ENCODE measurements at places on chromosomes 6 and 20. TPM values are rescaled to one million over a fixed set of nuclear protein-coding genes. Genes with fewer than 3 reads are reported as not detected.

Gene IMPG1
- total RNA-seq, result not detected

DNA sequence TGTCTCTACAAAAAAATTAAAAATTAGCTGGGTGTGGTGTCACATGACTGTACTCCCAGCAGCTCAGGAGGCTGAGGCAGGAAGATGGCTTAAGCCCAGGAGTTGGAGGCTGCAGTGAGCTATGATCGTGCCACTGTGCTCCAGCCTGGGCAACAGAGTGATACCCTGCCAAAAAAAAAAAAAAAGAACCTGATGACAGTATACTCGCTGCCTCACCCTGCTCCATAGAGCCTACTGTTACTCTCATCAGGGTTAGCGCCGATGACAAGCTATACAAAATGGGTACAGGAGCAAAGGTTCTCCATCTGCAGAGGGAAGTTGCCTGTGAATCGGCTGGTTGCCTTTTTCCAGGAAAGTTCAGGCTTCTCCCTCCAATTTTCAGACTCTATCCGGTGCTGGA lies 53.4 kb downstream of the GMPR start:
- no peaks in the 10 kb centered on the region for H3K4me1 ChIP-seq
- no peak overlapping the region for H3K27ac ChIP-seq
- no peaks in the 10 kb centered on the region for H3K27me3 ChIP-seq
- H3K4me3 ChIP-seq, result no peak overlapping the region
- H3K36me3 ChIP-seq, result no peaks in the 10 kb centered on the region
- DNase-seq, result no peak

Gene HSPA1L
- 2.0 TPM for total RNA-seq

DNA sequence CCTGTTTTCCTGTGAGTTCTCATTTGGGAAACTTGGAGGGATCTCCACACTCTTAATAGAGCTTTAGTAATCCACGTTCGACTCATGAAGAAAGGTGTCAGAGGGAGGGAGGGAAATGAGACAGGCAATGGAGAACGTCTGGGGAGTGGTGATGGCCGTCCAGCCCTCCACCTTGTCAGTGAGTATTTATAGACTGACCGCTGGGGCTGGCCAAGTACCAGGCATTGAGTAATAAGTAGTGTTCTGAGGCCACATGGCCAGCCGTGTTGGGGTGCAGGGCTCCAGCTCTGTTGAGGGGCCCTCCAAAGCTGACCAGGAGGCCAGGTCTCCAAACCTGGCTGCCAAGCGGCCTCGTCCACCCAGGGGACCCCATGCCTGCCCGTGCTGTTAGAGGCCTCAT lies 11.3 kb upstream of the DSN1 start:
- H3K4me3 ChIP-seq, result no peak overlapping the region
- DNase-seq, result no peak
- no peaks in the 10 kb centered on the region for H3K27me3 ChIP-seq
- H3K36me3 ChIP-seq, result no peaks in the 10 kb centered on the region
- no peaks in the 10 kb centered on the region for H3K4me1 ChIP-seq
- H3K27ac ChIP-seq, result no peak overlapping the region

GRCh38 chr20:2330090-2330695 lies 34.4 kb downstream of the TGM3 start:
- no peak for DNase-seq
- peaks cover 13% of the 10 kb centered on the region for H3K27me3 ChIP-seq
- H3K36me3 ChIP-seq, result no peaks in the 10 kb centered on the region
- no peak overlapping the region for H3K4me3 ChIP-seq
- H3K27ac ChIP-seq, result no peak overlapping the region

DNA sequence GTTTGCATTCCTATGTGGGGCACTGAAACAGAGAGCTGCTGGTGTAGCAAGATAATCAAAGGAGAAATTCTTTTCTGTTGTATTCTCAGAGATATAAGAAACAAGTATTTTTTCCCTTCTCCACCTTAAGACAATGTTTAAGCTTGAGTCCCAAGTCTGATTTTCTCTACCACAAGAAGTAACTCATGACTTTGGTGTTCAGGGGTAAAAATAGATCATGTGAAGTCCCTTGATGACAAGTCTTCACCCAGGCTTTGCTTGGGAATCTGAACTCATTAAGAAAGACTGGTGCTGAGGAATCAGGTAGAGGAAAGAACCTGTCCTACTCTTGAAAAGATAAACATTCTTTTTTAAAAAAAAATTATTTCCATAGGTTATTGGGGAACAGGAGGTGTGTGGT lies 205.6 kb downstream of the ALDH8A1 start:
- no peak for DNase-seq
- no peak overlapping the region for H3K27ac ChIP-seq
- no peak overlapping the region for H3K4me3 ChIP-seq
- no peaks in the 10 kb centered on the region for H3K36me3 ChIP-seq

Gene CYP21A2
- total RNA-seq, result not detected

Gene ZNF311
- total RNA-seq, result 0.99 TPM

- no peaks in the 10 kb centered on the region for H3K36me3 ChIP-seq
- H3K4me1 ChIP-seq, result no peaks in the 10 kb centered on the region
- no peak for DNase-seq
These were observed 137.6 kb upstream of the MARCKS start for GRCh38 chr6:113719545-113719944.

DNA sequence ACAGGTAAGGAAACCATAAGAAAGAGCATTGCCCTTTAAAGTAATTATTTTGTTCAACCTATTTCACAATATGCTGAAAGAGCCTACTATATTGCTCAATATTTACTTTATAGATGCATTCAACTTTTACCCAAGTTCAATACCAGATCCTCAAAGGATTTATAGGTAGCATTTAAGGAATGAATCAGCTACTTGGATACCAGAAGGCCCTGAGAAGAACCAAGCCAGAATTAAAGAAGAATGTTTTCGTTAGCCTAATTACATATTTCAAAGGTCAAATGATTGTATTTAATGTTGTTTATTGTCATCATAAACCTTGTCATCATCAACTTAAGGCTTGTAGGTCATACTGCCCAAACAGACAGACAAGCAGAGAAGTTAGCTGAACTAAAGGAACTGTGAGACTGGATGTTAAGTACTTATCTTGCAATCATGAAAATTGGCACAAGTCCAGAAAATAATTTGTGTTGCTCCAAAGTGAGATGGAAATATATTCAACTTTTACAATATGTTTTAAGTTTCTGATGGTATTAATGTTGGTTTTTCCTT lies 636.7 kb downstream of the RFPL4B start:
- no peak overlapping the region for H3K27ac ChIP-seq
- no peaks in the 10 kb centered on the region for H3K4me1 ChIP-seq
- no peak overlapping the region for H3K4me3 ChIP-seq
- H3K27me3 ChIP-seq, result no peaks in the 10 kb centered on the region
- no peaks in the 10 kb centered on the region for H3K36me3 ChIP-seq

GRCh38 chr6:118562959-118563358 lies 14.9 kb downstream of the PLN start:
- H3K4me1 ChIP-seq, result peaks cover 37% of the 10 kb centered on the region
- no peaks in the 10 kb centered on the region for H3K27me3 ChIP-seq
- H3K27ac ChIP-seq, result no peak overlapping the region
- peaks cover 4% of the 10 kb centered on the region for H3K36me3 ChIP-seq

Gene VPS52
- 32.7 TPM for total RNA-seq

Gene COX4I2
- total RNA-seq, result not detected

DNA sequence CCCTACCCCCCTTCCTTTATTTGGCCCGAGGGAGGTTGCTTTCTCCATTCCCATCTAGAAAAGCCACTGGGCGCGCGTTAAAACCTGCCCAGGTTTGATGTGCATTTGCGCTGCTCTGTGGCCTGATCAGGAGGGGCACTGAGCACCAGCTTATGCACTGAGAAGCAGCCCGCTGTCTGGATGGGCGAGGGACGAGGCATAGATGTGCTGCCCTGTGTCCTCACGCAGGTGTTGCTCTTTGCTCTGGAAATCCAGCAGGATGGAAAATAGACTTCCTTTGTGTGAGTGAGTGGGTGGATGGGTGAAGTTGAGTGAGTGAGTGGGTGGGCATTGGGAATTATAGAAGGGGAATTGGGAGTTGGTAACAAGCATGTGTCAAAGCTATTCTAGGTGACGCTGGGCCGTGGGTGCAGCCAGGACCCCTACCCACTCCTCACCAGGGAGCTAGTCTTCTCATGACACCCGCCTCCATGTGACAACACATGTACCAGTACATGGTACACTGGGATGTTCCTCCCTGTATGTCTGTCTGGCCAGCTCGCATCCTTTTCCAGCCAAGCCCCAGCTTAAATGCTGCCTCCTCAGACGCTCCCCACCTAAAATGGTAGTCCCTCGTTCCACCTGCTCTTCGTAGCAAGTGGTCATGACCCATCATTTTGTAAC lies 162.6 kb downstream of the DTNBP1 start:
- H3K36me3 ChIP-seq, result peaks cover 56% of the 10 kb centered on the region
- no peaks in the 10 kb centered on the region for H3K4me1 ChIP-seq
- H3K27me3 ChIP-seq, result no peaks in the 10 kb centered on the region
- DNase-seq, result no peak

Gene TNFRSF6B
- not detected for total RNA-seq

Data from activated CD4-positive, alpha-beta memory T cell treated with anti-CD3 and anti-CD28 coated beads for 36 hours (primary cell).